ENCODE measurements at places on chromosomes 11 and 22. TPM values are rescaled to one million over a fixed set of nuclear protein-coding genes. Genes with fewer than 3 reads are reported as not detected.

The MS4A3 gene
- not detected for polyA plus RNA-seq

The RFPL2 gene
- 0.05 TPM for polyA plus RNA-seq

The TAF10 gene
- polyA plus RNA-seq = 163 TPM

The TRIM34 gene
- 4.6 TPM for polyA plus RNA-seq

The CSF2RB gene
- polyA plus RNA-seq = not detected

The CCDC34 gene
- 5.7 TPM for polyA plus RNA-seq

The SMC1B gene
- polyA plus RNA-seq = not detected

GRCh38 chr22:35601743-35602615, 15.2 kb downstream of the MB start:
- no peak for DNase-seq

GRCh38 chr11:128934926-128935325, 7.7 kb downstream of the TP53AIP1 start:
- DNase-seq = no peak

- DNase-seq = no peak
Measured at GRCh38 chr11:88814076-88814475, 251.7 kb downstream of the GRM5 start.

DNA sequence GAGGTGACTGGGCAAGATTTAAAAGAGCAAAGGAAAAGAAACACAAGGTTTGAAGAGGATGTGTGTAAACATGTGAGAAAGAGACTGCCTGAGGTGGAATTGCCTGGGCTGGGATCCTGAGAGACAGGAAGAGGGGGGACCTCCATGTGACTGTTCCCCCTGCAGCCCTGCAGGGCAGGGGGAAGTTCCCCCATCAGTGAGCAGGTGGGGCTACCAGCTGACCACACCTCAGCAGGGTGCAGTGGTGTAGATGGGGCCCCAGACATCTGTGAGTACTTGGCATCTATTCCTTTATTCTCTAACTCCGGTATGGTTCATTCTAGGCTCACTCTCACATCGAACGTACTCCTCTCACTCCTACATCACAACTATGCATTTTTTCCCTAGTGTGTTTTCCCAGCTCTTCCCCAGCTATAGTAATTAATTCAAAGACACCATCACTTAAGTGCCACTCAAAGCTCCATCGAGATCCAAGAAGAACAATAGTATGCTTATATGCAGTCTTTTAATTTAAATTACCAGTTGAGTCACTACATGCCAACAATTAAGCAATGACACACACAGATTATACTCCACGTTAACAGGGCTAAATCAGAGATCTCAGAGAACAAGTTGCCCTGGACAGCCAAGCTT, 42.7 kb downstream of the LGR4 start:
- peak; percentile 19 for DNase-seq

GRCh38 chr22:22929381-22930221, 42.0 kb downstream of the IGLL5 start:
- no peak for DNase-seq

- DNase-seq = peak; percentile 65
Measured at GRCh38 chr11:36131721-36132397, 157.4 kb downstream of the COMMD9 start.

- DNase-seq = no peak
Measured at GRCh38 chr11:129040934-129041333, 98.3 kb upstream of the TP53AIP1 start.

DNA sequence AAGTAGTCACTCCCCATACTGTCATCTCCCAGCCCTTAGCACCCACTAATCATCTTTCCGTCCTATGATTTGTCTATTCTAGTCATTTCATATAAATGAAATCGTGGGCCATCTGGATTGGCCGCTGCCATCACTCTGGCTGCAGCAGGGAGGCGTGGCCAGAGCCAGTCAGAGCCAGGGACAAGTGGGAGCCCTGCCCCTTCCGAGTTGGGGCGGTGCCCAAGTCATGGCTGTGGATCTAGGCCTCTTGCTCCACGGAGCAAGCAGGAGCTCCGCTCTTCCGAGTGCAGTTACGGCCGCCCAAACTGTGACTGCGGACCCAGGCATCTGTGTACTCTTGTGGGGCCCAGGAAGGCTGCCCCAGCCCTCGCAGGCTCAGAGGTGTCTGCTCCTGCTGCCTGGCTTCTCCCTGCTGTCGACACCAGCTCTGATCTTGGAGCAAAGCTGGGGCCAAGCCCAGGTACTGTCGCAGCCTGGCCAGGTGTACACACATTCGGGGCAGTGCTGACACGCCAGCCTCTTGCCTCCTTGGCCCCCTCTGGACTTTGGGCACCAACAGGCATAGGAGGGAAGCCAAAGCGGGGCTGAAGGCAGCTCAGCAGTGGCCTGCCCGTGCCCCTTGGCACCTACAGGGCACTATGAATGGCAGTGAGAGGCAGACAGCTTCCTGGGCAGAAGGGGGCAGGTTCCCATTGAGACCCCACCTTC, 8.4 kb downstream of the MRPL48 start:
- peak; percentile 45 for DNase-seq

GRCh38 chr11:95496901-95497300, 265.9 kb upstream of the SESN3 start:
- no peak for DNase-seq

DNA sequence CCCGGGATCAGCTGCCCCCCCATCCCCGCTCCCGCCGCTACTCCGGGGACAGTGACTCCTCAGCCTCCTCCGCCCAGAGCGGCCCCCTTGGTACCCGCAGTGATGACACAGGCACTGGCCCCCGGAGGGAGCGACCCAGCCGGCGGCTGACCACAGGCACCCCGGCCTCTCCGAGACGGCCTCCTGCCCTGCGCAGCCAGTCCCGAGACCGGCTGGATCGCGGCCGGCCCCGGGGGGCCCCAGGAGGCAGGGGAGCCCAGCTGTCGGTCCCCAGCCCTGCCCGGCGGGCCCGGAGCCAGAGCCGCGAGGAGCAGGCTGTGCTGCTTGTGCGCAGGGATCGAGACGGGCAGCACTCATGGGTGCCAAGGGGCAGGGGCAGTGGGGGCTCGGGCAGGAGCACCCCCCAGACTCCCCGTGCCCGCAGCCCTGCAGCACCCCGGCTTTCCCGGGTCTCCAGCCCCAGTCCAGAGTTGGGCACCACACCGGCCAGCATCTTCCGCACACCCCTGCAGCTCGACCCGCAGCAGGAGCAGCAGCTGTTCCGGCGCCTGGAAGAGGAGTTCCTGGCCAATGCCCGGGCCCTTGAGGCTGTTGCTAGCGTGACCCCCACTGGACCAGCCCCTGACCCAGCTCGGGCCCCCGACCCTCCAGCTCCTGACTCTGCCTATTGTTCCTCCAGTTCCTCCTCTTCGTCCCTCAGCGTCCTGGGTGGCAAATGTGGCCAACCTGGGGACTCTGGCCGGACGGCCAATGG, 3.9 kb downstream of the RASL10A start:
- DNase-seq = peak; percentile 37

DNA sequence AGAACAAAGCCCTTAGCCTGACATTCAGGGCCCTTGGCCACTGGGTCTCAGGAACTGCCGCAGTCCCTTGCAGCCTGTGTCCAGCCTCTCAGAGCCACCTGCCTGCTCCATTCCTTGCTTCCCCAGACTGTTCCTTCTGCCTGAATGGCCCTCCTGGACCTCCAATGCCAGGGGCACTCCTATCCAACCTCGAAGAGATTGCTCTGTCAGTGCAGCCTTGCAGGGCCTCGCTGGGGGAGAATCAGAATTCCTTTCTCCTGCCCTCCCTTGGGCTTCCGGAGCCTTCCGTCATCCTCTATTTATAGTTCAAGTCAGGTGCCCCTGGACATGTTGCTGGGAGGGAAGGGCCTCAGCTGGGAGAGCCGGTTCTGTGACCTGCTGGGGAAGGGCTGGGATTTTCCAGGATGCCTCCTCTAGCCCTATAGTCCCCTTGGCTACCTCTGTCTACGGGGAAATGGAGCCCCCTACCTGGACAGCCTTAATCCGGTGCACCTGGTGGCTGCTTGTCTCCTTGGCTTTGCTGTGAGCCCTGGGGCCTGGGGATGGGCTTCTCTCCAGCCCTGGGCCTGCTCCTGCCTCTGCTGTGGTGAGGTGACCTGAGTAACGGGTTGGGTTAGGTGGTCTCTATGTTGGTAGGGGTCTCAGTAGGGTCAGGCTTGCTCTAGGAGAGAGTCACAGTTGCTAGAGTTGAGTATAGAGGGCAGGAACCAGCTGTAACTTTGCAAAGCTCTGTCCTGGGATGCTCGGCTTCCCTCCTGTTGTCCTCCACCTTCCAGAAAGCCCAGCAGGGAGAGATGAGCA, 45.9 kb upstream of the SYT7 start:
- DNase-seq = no peak
